ENCODE measurements at places on chromosomes 3 and 15.

- DNase-seq: no peak
Measured at GRCh38 chr15:79978655-79979514, 7.9 kb upstream of the BCL2A1 start.

- DNase-seq: no peak
Measured at GRCh38 chr15:63255489-63255990, 21.9 kb upstream of the APH1B start.

DNA sequence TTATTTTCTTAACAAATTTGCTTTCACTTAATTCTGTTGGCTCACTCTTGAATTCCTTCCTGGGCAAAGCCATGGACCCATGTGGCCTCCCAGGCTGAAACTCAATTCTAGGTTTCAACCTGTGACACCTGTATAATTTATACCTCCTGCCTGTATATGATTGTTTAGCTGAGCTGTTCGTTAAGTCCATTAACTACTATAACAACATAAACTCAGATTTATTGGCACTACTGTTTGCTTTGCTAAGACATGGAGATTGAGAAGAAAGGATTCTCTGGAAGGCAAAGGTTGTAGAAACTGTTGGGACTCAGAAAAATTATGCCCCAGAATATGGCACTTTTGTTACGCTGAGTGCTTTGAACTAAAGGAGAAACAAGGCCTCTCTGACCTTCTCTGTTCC is 26.7 kb upstream of the CCDC50 start:
- no peak for DNase-seq

DNA sequence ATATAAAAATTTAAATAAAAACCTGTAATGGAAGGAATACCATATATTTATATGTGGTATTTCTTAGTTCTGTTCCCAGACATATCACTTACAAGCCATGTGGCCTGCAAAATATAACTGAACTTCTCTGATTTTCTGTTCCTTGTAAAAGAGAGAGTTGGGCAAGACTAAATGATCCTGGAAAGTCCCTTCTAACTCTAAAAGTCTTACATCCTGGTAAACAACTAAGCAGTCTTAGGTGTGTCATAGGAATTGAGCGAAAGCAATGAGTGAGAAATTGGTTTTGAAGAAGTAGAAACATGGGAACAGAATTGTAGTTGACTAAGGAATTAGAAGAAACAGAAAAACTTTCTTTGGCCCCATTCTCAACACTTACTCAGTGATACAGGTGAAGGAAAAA is 25.3 kb upstream of the IL20RB start:
- DNase-seq: no peak

- no peak for DNase-seq
Measured at GRCh38 chr3:13134879-13135206, 61.6 kb upstream of the IQSEC1 start.

DNA sequence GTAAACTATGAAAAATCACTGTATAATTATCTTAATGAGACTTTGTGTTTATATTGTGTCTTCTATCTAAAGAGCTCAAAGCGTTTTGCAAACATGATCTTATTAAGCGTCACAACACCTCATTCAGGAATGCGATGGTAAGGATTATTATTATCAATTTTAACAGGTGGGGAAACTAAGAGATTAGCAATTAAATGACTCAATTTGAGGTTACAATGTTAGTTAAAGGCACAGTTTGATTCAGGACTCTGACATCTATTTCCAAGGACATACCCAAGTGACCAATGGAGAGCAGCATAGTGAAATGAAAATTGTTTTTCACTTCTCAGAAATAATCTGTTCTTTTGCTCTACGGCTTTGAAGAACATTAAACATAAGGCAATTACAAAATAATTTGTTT is 74.6 kb downstream of the FMN1 start:
- no peak for DNase-seq

DNA sequence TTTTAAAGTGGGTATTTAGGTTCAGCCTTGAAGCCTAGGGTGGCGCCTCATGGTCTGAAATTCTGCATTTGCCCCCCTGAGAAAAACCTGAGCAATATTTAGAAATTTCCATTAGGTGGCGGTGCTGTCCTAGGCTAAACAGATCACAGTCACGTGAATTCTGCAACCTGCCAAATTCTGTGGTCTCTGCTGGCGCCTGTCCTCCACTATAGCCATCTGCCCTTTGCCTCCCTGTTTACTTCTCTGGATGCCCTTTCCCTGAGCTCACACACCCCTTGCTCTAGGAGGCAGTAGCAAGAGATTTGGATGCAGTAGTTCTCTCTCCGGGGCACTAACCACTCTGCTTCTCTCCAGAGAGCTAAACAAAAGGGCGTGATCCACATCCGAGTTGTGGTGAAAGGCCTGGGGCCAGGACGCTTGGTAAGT is 9.1 kb downstream of the MRPS11 start:
- peak; percentile 20 for DNase-seq

DNA sequence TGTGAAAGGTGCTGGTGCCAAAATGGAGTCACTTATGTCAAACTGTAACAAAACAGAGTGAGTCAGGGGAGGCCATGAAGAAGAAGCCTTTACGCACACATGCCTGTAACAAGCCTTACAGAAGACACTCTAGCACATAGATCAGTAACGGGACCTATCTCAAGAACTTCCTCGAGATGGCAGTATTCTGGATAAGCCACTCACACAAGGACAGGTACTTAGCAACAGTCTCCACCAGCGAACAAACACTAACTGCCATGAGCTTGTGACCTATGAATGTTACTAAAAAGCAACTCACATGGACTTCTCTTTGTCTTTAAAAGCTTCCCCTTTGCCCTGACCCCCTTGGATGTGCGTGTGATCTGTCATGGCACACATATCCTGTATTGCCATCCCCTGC is 235.1 kb downstream of the CD47 start:
- no peak for DNase-seq

DNA sequence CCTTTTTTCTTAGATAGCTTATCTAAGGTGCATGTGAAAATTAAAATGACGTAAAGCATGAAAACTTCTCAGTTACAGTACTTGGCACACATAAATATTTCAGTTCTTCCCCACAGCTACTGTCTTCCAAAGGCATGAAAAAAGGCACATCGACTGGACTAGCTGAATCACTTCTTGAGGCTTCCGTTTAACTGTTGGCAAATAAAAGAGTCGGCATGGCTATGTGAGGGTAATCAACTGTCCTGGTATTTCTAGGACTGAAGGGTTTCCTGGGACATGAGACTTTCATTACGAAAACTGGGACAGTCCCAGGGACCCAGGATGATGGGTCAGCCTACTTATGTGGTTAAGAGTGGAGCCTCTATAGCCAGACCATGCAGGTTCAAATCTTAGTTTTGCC is 168.2 kb downstream of the TPRG1 start:
- DNase-seq: no peak

DNA sequence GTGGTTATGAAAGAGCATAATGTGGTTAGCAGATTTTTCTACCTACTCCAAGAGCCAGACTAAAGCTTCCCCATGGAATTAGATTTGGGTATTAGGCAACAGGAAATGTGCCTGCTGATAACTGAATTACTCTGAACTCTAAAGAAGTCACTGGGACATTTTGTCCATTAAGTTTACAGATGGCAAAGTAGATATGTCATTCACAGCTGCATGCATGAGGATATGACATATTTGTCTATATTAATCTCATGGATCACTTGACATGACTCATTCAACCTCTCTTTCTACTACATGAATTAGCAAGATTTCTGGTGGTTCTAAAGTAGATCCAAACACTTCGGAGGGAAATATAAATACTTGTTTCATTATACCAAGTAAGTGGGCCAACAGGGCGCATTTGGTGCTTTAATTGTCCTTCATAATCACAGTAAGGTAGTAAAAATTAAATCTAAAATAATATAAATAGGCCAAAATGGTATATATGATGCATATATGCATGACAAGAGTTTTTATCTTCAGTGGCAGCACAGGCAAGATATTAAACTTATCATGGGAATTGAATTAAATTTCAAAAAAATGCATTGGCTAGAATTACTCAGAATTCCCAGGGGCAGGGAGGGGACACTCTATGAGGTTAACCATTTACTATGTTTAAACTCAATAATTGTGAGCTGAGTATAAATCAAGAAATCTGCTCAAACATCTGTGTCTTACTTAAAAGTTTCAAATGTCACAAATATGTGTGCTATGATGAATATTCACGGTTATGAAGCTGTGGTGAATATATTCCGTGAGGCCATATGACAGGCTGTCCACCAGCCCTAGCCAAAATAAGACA is 365.3 kb upstream of the KCNMB2 start:
- no peak for DNase-seq

GRCh38 chr3:110027446-110028080 is 690.2 kb upstream of the DPPA4 start:
- DNase-seq: no peak

- DNase-seq: no peak
Measured at GRCh38 chr3:13200946-13201345, 127.7 kb upstream of the IQSEC1 start.

DNA sequence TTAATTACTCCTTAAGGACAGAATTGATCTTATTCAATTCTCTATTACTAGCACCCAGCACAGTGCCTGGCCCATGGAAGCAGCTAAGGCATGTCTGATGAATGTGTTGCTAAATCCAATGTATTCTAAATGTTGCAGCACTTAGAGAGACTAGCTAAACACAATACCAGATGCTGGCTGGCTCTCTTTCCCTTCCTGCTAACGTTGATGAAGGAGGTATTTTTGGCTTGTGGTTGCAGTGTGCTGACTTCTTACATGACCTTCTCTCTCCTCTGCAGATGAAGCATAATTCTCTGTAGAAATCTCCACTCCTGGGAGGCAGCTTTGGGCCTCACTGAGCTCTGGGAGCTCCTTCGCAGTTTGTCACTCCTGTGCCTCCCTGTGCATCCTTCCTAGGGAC is 183.6 kb downstream of the PEX5L start:
- DNase-seq: no peak
